ENCODE measurements at places on chromosomes 6 and 20.

GRCh38 chr20:36101192-36101591 is 53.3 kb upstream of the EPB41L1 start:
- DNase-seq = no peak

GRCh38 chr6:75824160-75824559 is 75.1 kb downstream of the MYO6 start:
- DNase-seq = no peak

DNA sequence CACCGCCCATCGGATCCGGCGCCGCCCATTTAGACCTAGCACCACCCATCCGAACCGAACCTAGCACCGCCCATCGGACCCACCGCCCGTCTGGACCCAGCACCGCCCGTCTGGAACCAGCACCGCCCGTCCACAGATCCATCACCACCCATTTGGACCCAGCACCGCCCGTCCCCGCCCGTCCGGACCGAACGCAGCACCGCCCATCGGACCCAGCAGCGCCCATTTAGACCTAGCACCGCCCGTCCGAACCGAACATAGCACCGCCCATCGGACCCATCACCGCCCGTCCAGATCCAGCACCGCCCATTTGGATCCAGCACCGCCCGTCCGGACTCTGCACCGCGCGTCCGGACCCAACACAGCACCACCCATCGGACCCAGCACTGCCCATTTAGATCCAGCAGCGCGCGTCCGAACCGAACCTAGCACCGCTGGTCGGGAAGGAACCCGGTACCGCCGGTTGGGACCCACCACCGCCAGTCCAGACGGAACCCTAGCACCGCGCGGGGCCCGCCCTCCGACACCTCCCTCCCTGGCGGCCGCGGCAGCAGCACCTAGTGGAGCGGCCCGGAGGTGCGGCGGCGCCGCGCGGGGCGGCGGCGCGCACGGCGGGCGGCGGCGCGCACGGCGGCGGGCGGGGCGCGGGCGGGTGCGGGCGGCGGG is 348 bp upstream of the AFDN start:
- no peak for DNase-seq

GRCh38 chr6:89353702-89354392 is 1.3 kb upstream of the UBE2J1 start:
- no peak for DNase-seq

DNA sequence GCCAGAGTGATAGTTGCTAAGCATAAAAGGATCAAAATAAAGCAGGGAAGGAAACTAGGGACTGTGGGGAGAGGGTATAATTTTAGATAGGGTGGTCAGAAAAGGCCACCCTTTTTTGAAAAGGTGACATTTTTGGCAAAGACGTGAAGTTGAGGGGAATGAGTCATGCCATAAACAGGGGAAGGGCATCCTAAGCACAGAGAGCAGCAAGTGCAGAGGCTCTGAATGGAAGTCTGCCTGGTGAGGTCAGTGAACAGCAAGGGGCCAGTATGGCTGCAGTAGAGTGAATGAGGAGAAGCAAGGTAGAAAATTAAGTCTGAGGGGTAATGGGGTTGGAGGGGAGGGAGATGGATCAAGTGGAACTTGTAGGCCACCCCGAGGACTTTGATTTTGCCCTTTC is 2.4 kb downstream of the KLC4 start:
- no peak for DNase-seq

DNA sequence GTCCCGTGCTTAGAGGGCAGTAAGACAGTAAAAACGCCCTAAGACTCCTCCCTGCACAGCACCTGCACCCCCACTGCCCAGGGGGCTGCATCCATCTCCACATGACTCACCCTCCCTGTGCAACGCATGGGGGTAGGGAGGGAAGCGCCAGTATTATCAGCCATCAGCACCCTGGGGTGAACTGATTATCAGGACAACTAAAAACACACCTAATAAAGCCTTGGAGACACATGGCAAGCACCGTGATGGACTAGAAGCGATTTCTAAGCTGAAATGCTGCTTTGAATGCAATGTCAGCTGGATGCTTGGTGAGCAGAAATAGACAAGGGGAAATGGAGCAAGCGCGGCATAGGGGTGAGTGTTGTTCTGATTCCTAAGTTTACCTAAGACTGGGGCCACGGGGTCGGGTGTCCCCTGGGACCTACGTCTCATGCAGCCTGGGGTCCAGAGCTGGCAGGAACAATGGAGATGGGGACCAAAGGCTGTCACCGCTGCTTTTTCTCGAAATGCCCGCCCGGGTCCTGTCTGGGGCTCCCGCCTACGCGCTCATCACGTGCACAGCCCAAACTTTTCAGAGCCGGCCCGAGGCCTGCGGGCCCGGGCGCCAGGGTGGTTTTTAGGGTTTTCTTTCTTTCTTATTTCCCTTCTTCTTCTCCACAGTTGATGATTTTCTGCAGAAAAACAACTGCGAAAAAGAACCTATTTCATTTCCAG is 702 bp upstream of the TNFAIP3 start:
- no peak for DNase-seq

DNA sequence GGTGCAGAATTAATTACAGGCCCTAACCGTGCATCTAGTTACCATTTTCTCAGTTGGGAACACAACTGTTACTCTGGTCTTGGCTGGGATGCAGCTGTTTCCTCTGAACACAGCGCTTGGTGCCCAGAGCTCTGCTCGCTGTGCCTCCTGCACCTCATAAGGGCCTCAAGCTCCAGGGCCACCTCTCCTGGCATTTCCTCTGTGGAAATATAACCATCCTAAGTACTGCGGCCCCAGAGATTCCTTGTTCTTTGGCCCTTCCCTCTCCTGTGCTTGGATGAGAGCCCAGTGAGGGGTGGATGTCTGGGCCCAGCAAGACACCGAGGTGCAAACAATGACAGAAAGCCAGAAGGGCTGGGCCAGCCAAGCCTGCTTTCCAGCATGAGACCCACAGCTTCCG is 169.9 kb upstream of the CST7 start:
- DNase-seq = no peak

- DNase-seq = no peak
These were observed 48.8 kb downstream of the PRL start for GRCh38 chr6:22247916-22248482.

GRCh38 chr6:163377561-163377960 is 37.0 kb upstream of the QKI start:
- no peak for DNase-seq

DNA sequence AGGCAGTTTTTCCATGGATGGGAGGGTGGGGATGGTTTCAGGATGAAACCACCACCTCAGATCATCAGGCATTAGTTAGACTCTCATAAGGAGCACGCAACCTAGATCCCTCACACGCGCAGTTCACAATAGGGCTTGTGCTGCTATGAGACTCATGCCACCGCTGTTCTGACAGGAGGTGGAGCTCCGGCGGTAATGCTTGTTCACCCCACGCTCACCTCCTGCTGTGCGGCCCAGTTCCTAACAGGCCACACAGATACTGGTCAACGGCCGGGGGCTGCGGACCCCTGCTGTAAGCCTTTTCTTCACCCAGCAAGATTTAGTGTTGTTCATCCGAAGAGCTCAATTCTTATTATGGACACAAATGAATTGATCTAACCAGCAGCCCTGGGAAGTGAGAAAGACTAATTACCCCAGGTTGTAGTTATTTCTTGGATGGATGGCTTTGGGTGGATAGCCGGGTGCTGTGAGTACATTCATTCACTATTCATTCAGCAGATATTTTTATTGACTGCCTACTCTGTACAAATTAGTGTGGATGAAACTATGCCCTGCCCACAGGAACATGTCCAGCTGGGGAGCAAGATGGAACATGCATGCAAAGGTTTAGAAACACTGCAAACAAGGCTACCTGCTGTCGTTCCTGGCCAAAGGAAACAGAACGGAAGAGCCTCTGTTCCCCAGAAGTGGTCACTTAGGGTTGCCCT is 57.2 kb downstream of the RIOK1 start:
- DNase-seq = no peak

Data from Panc1 (cell line).